ENCODE measurements at places on chromosomes 7 and 10. TPM values are rescaled to one million over a fixed set of nuclear protein-coding genes. Genes with fewer than 3 reads are reported as not detected.

Gene C7orf57
- total RNA-seq: 0.37 TPM

Gene DIP2C
- total RNA-seq: 5.7 TPM

Gene NME8
- total RNA-seq: not detected

Gene SPDYE9
- not detected for total RNA-seq

Gene PDK4
- 4.5 TPM for total RNA-seq

All from A549 treated with CpdA at 1 μM for 4 hours (cell line).